Stimulated activated CD8-positive, alpha-beta memory T cell treated with anti-CD3 and anti-CD28 coated beads, Interleukin-15, amount 100 ng/mL, for 48 hours (primary cell): ENCODE measurements at places on chromosomes 1 and 21.

- DNase-seq = no peak
Observed at GRCh38 chr1:42010381-42010780, 91.7 kb upstream of the HIVEP3 start.

DNA sequence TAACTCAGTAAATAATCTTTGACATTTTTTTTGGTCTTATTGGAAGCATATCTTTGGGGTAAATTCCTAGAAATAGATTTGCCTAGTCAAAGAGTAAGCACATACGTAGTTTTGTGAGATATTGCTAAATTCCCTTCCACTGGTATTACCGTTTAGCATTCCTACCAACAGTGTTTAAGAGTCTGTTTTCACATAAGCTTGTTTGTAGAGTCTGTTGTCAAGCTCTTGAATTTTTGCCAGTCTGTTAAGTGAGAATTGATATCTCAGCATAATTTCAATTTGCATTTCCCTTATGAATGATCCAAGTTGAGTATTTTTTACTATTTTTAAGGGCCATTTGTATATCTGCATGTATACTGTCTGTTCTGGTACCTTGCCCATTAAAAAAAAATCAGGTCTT lies 37.0 kb upstream of the MPC2 start:
- DNase-seq = no peak

- DNase-seq = no peak
Observed at GRCh38 chr1:163896001-163896400, 574.2 kb downstream of the NUF2 start.

- peak; percentile 33 for DNase-seq
Observed at GRCh38 chr1:176374967-176375569, 87.9 kb upstream of the PAPPA2 start.

GRCh38 chr1:167486090-167486824 lies 32.1 kb downstream of the CD247 start:
- DNase-seq = no peak

- DNase-seq = no peak
Observed at GRCh38 chr1:119773711-119774241, 5.1 kb upstream of the HMGCS2 start.

GRCh38 chr21:45818904-45819285 lies 162.7 kb upstream of the COL6A1 start:
- peak; percentile 80 for DNase-seq

DNA sequence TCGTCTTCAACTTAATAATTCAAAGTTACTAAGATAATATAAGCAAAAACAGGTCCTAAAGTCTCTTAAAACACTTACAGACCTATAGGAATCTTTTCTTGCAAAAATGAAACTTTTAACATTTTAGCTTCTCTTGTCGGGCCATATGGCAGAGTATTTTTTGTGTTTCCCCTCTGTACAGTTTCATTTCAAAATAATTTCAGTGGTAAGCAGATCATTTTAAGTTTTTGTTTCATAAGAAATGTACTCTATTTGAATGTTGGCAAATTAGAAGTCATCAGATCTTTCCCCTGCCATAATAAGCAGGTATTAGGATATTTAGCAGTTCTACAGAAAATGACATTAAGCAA lies 37.9 kb downstream of the RGL1 start:
- no peak for DNase-seq

DNA sequence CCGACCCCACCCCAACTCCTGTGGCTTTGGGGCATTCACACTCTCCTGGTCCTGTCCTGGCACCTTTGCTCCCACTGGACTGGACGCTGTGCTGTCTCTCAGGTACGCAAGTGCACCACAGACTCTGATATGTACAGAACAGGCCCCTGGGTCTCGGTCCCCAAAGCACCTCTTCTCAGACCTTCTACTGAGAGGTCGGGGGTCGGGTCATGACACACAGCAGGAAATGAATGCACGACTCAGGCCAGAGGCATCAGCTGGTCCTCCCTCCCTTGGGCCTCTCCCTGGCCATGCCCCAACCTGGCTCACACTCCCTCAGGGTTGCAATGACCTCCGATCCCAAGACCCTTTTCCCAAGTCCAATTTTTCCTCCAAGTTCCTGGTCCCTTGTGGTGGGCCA lies 1.8 kb upstream of the KRTAP10-12 start:
- no peak for DNase-seq

DNA sequence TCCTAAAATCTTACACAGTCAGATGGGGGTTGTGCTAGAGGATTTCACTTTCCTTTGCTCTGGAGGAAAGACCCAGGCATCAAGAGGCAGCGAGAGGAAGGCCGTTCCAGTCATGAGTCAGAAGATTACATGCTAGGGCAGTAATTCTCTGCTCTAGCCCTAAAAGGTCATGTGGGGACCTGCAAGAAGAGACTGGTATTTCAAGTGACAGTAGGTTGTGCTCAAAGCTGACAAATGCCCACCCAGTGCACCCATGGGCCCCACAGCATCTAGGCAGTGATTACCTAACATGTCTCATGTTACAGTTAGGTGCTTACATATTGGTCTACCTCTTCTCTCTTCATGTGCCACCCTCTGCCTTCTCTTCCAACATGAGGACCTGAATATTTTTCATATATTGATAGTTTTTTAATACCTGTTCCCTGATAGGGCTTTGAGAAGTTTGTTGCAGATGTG lies 99.7 kb upstream of the BEND5 start:
- no peak for DNase-seq

GRCh38 chr1:199811163-199811562 lies 216.3 kb upstream of the NR5A2 start:
- no peak for DNase-seq

DNA sequence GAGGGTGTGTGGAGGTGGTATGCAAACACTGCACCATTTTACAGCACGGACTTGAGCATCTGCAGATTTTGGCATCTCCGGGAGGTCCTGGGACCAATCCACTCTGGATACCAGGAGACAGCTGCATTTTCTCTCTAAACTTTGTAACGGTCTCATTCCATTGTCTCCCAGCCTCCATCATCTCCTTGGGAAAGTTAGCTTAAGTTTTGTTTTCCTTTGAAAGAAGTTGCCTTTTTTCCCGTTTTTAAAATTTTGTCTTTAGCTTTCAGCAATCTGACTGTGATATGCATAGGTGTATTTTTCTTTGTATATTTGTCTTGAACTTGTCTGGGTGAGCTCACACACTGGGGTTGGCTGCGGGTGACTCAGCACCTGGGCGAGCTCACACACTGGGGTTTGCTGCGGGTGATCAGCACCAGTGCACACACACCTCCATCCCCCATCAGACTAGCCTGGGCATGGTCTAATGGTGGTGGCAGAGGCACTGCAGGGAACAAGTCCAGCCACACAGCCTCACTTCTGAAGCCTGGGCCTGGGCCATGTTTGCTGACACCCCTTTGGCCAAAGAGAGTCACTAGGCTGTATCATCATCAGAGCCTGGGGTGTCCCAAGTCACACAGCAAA lies 32.1 kb upstream of the COL18A1 start:
- DNase-seq = no peak

- DNase-seq = no peak
Observed at GRCh38 chr1:227558732-227559262, 4.6 kb upstream of the ZNF678 start.

- no peak for DNase-seq
Observed at GRCh38 chr1:109824349-109825115, 60.8 kb upstream of the EPS8L3 start.
